ENCODE measurements at places on chromosomes 3 and 15.

GRCh38 chr15:62474771-62475124 lies 309.7 kb upstream of the C2CD4B start:
- DNase-seq = no peak

GRCh38 chr15:85581495-85581894 lies 201.1 kb downstream of the AKAP13 start:
- no peak for DNase-seq

DNA sequence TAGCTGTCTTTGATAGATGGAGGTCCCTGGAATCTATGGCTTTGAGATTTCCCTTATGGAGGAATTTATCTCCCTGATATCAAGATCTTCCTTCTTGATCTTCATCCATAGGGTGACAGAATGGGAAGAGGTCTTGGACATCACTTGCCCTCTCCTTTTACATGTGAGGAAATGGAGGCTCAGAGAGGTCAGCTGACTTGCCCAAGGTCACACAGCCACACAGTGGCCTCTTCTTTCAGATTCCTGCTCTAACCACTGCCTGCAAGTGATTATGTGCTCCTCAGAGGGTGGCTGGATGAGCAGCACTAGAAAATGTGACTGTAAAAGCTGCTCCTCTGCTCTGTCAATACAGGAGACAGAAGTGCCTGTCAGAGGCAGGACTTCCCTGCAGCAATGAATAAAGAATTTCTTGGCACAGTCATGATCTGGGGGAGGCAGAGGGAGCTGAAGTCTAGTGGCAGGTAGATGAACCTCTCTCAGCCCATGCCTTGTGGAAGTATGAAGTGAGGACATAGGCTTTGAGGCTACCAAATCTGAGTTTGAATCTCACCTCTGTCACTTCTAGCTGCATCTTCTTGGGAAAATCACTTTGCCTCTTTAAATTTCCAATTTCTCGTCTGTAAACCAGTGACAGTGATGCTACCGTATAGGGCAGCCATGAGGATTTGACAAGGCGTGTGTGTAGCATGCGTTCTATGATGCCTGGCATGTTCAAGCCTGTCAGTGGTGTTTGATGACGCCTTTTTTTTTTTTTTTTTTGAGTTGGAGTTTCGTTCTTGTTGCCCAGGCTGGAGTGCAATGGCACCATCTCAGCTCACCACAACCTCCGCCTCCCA lies 12.0 kb downstream of the SSUH2 start:
- no peak for DNase-seq

- DNase-seq = no peak
Observed at GRCh38 chr3:155362808-155363689, 69.6 kb upstream of the STRIT1 start.

GRCh38 chr15:90173372-90173771 lies 27.8 kb upstream of the SEMA4B start:
- DNase-seq = no peak

DNA sequence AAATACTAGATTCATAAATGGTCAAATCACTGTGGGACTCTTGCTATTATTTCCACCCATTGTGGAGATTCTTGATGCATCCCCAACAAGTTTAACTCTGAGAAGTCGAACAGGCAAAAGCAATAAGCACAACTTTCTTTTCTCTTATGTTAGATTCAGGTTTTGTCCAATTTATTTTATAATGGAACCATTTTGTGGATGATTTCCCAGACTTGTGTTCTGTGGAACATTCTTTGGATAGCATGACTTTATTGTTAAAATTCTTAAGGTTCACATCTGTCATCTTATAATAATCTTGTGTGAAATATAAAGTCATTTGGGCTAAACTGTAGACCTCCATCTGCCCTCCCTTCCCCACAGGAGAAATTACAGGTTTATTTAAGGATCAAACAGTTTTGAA lies 213.7 kb downstream of the LPP start:
- no peak for DNase-seq

GRCh38 chr3:76969996-76970615 lies 69.8 kb upstream of the ROBO2 start:
- DNase-seq = no peak

GRCh38 chr3:98809557-98809956 lies 46.4 kb downstream of the ST3GAL6 start:
- DNase-seq = no peak

- no peak for DNase-seq
Observed at GRCh38 chr15:91652610-91653207, 200.8 kb upstream of the SLCO3A1 start.

DNA sequence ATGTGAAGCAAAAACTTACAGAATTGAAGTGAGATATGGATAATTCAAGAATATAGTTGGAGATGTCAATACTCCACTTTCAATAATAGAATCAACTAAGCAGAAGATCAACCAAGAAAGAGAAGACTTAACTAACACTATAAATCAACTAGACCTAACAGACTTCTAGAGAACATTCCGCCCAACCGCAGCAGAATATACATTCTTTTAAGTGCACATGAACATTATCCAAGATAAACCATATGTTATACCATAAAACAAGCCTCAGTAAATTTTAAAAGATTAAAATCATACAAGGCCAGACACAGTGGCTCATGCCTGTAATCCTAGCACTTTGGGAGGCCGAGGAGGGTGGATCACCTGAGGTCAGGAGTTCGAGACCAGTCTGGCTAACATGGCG lies 5.5 kb upstream of the TEX55 start:
- DNase-seq = no peak

DNA sequence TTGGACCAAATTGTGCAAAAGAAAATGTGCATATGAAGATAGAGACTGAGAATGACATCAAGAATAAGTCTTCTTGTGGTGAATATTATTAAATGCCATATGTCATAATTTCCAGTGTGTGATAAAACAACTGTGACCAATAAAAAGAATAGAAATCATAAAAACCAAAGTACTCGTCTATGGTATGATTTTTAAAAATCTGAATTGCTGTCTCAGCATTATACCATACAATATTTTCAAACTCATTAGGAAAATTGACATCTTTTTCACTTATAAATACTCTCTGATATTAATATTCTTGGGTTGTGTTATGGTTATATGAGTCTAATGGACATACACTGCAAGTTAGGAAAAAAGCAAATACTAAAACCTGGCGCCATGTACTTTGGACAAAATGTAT lies 279.4 kb downstream of the ROBO1 start:
- DNase-seq = no peak

- no peak for DNase-seq
Observed at GRCh38 chr3:73493543-73494308, 131.0 kb downstream of the PDZRN3 start.

DNA sequence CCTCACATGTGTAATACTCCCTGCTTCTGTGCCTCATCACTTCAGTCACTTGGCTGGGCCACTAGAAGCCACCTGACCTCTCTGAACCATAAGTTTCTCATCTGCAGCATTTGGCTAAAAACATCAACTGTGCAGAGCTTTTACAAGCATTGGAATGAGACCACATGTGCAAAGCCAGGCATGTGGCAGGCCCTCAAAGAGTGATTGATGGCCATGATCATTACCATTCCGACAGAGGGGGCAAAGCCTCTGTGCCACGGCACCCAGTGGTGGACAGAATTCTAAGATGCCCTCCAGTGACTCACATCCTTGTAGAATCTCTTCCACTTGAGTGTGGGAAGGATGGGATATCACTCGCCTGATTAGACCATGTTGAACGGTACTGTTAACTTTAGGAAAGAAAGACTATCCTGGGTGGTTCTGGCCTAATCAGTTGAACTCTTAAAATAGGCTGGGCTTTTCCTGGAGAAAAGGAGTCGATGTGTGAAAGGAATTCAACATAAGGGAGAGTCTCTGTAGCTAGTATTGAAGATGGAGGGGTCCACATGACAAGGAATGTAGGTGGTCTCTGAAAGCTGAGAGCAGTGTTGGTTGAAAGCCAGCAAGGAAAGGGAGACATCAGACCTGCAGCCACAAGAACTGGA lies 13.5 kb downstream of the CDCP1 start:
- DNase-seq = no peak

GRCh38 chr15:30941520-30941919 lies 37.8 kb downstream of the FAN1 start:
- DNase-seq = no peak

GRCh38 chr3:15942936-15943335 lies 145.2 kb upstream of the ANKRD28 start:
- DNase-seq = no peak

DNA sequence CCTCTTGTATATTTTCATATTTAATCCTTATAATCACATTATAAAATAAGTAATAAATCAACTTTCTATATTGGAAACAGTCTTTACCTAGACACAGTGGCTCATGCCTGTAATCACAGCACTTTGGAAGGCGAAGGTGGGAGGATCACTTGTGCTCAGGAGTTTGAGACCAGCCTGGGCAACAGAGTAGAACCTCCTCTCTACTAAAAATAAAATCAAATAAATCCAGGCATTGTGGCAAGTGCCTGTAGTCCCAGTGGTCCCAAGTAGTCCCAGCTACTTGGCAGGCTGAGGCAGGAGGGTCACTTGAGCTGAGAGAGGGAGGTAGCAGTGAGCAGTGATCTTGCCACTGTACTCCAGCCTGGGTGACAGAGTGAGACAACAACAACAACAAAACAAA lies 975.1 kb downstream of the ROBO1 start:
- no peak for DNase-seq

DNA sequence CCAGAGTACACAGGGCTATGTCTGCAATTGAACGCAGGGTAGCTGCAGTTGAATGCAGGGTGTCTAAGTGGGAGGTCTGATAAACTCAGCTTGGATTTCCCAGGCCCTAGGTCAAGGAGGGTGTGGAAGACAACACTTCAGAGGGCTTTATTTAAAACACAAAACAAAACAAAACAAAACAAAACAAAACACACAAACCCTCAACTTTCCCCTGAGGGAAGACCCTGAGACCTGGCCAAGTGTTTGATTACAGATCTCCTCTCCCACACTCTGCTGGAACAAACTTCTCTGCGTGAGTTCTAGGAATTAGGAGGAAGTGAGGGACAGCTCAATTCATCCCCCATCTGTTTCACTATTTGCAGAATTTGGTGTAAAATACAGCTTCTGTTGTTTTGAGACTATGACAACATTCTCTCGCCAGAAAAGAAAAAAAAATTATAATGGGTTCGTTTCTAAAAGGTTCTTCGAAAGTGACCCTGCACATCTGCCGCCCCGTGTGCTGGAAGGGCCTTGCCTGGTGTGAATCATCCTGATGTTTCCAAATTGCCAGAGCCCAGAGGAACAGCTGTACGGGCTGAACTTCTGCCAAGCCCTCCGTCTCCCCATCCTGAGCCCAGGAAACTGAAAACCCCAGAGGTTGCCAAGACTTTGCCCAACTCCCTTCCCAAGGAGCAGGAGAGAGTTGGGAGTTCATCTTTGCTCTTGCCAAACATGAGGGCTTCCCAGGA lies 73.3 kb upstream of the RAD18 start:
- DNase-seq = no peak

Data from epithelial cell of proximal tubule (primary cell).